ENCODE measurements at places on chromosomes 1 and 21.

DNA sequence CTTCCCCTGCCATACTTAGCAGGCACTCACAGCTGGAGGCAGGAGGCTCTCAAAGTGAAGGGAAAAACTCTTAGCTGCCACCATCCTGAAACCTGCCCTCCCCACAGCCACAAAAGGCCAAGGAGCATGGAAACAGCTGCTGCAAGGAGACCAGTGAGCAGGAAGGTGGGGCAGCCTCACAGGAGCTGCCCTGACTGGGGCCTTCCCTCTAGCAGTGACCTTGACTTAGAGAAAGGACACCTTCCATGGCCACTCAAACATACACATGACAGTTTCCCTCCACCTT, 126.3 kb downstream of the HIVEP3 start:
- DNase-seq: no peak

DNA sequence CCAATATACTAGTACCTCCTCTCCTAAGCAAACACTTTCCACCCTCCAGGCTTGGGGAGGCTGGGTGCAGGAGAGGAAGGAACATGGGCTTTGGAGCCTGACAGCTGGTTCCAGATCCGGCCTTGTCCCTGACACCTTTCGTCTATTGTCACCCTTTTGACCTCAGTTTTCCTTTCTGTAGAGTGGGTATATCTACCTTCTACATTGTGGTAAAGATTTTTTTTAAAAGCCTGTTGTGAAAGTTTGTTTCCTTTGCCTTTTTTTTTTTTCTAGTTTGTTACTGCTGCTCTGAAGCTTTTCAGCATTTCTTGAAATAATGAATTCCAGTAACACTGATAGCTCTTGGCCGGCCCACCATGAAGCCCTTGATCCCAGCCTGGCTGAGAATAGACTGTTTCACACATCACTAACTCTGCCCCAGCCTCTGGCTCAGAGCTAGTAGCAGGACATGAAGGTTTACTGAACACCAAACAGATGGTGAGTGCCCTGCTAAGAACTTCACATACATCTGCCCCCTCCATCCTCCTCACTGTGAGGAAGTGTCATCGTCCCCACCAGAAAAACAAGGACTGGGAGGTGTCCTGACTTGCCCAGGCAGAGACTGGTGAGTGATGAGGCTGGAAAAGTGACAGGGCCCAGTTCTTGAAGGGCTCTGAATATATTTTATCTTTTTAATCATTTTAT, 33.0 kb upstream of the ID3 start:
- no peak for DNase-seq

DNA sequence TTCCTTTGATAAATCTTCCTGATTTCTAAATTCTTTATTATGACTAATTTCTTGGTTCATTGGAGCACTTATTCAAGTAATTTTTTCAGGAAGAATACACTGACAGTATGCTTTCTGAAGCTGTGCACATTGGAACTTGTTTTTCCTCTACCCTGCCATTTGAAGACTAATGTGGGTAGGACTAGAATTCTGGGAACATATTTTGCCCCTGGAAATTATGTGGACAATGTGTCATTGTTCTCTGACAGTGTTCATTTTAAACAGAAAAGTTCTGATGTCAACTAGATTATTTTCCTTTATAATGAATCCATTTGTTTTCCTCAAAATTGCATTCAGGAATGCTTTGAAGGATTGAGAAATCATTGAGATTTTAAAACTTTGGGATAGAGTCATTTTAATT, 34.8 kb upstream of the ST6GALNAC5 start:
- no peak for DNase-seq

DNA sequence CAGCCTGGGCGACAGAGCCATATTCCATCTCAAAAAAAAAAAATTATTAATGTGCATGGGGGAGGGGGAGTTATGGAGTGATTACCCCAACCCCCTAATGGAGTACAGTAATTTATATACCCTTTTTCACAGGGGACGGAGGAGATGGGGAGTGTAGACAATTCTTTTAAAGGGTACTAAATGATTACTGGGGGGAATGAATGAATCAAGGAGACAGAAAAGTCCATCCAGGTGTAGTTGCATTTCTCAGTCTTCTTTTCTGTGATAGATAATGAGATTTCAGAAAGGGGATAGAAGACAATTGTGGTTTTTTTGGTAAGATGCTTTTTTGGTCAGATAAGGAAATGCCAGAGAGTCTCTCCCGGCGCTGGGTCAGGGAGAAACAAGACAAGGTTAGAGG, 13.0 kb downstream of the OSBPL9 start:
- no peak for DNase-seq

DNA sequence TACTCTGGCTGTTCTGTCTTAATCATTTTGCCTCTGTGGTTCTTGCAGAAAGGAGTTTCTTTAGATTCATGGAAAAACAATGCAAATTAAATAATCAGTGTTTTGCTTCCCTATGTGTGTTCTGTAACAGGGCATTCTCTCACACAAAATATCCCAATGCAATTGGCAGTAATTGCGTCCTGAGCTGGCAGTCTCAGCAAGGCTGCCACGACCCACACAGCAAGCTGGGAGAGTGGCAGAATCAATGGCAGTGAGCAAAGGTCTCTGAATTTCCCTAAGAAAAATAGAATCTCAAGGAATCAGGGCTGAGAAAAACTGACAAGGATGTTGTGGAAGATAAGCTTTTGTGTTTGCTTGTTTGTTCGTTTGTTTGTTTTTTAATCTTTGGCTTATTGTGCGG, 198.1 kb upstream of the ST6GALNAC5 start:
- no peak for DNase-seq
